ENCODE measurements at places on chromosomes 1 and 21. TPM values are rescaled to one million over a fixed set of nuclear protein-coding genes. Genes with fewer than 3 reads are reported as not detected.

DNA sequence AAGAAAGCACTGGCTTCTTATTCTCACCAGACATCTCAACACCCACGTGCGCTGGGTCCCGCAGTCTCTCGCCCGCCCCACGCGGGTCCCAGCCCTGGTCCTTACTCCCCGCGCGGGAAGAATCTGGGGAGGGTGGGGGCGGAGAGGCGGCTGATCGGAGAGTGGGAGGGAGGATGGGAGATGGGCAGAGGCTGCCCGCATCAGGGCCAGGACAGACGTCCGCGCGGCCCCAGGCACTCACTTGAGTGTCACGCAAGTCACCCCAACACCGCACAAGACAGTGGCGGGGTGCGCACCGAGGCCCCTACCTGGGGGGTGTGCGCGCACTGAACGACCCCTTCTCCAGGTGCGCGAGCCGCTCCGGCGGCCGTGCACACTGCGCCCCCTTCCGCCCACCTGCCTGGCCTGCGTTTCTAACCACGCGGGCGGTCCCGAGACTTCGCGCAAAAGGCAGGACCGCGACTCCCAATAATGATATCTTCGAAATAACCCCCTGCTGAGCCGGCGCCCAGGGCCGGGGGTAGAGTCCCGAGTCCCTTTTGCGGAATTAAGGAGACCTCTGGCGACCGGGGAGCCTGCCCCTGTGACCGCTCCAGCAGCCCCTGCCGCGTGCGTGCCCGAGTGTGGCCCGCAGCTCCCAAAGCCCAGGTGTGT is 6.0 kb upstream of the SIM2 start:
- DNase-seq: no peak

DNA sequence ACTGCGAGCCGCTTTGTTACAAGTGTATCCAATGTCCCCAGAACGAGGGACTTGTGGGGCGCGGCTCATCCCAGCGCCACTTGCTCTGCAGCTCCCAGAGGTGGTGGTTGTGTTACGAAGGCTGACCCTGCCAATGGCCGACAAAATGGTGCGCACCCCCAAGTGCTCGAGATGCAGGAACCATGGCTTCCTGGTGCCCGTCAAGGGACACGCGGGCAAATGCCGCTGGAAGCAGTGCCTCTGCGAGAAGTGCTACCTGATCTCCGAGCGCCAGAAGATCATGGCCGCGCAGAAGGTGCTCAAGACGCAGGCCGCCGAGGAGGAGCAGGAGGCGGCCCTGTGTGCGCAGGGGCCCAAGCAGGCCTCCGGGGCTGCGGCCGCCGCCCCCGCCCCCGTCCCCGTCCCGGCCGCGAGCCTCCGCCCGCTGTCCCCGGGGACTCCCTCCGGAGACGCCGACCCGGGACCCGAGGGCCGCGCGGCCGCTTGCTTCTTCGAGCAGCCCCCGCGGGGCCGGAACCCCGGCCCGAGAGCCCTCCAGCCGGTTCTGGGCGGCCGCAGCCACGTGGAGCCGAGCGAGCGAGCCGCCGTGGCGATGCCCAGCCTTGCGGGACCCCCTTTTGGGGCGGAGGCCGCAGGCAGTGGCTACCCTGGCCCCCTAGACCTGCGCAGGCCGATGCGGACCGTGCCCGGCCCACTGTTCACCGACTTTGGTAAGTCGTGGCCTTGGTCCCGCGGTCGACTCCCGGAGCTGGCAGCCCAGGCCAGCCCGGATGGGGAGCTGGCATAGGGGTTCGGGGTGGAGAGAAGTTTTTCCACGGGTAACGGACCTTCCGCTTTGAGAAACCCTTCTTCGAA is at the start of gene DMRTB1:
Gene DMRTB1 (plus strand): TSS at position 79 of the 855 bp plus-strand sequence. CDS start 55 bp downstream, at position 134.
- no peak for DNase-seq

The AADACL3 gene
- total RNA-seq: not detected

The L1TD1 gene
- not detected for total RNA-seq

The ETV3 gene
- 6.5 TPM for total RNA-seq

DNA sequence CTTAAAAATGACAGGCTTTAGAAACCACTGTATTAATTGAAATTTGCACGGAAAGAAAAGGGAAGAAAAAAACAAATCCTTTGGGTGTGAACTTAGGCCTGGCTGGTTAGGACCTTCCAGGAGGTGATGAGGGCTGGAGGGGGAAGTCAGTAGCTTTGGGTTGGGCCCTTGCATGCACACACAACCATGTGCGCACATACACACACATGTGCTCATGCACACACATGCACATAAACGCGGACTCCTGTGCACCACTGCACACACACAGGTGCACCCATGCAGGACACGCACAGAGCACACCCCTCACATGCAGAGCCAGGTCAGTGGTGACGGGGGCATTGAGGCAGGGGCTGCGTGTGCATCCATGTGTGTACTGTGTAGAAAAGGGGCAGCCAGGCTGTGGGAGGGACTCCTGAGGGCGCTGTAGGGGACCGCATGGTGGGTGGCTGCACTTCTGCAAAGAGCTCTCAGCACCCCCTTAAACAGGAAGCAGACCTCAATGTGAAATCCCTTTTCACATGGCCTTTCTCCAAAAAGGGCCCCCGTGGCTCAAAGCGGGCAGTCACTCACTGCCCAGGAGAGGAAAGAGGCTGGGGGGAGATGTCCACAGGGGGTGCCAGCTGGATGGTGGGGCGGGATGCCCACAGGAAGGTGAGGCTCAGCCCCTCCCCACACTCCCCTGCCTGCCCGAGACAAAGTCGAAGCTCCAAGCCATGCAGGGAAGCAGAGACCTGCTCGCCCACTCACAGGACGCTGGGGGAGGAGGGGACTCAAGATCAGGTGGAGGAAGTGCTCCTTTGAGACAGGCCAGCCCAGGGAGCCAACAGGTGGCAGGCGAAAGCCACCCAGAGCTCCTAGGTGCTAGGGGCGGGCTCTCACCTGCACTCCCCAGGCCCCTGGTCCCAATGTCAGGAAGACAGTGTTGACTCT is 95.2 kb downstream of the ITPKB start:
- DNase-seq: no peak

- no peak for DNase-seq
Observed at GRCh38 chr1:182713939-182714338, 29.6 kb upstream of the RGS8 start.

The CELA3A gene
- total RNA-seq: not detected

- DNase-seq: no peak
Observed at GRCh38 chr1:157403608-157404007, 148.7 kb downstream of the FCRL5 start.

DNA sequence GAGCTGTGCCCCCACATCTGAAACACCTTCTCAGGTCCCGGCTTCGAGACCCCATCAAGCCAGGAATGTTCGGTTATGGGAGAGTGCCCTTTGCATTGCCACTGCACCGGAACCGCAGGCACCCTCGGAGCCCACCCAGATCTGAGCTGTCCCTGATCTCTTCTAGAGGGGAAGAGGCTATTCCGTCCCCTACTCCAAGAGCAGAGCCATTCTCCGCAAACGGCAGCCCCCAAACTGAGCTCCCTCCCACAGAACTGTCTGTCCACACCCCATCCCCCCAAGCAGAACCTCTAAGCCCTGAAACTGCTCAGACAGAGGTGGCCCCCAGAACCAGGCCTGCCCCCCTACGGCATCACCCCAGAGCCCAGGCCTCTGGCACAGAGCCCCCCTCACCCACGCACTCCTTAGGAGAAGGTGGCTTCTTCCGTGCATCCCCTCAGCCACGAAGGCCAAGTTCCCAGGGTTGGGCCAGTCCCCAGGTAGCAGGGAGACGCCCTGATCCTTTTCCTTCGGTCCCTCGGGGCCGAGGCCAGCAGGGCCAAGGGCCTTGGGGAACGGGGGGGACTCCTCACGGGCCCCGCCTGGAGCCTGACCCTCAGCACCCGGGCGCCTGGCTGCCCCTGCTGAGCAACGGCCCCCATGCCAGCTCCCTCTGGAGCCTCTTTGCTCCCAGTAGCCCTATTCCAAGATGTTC is 4.3 kb downstream of the ADAMTSL4 start:
- DNase-seq: no peak

The PLA2G2A gene
- total RNA-seq: not detected

The C8B gene
- total RNA-seq: not detected

GRCh38 chr1:170886460-170886859 is 48.9 kb upstream of the MROH9 start:
- DNase-seq: no peak

- DNase-seq: no peak
Observed at GRCh38 chr1:24003331-24003972, 23.3 kb upstream of the SRSF10 start.

DNA sequence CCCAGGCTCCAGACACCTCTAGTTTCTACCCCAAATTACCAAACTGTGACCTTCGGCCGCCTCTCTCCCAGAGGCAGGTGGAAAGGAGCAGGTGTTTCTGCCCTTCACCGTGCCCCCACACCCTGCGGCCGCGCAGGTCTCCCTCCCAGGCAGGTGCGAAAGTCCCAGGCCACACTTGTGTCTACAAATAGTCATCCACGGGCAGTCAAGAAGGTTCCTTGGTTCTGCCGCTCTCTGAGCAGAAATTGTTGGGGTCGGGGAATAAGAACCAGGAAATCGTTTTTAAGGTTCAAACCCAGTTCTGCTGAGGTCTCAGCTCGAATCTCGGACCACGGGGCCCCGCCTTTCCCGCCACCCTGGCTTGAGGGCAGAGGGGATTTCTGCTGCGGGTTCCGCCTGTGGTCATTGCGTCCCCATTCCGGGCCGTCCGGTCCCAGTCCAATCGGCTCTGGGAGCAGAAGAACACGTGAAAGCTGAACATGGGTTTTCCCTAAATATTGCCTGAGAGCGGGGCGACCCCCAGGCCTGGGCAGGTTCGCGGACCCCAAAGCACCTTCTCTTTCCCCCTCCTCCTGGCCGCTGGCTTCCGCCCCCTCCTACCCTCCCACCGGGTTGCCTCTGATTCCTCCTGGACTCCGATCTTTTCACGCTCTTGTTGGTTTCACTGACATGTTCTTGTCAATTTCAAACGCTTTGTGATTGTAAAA is 1.2 kb upstream of the ATF3 start:
- DNase-seq: no peak

The TMPRSS15 gene
- total RNA-seq: 5.7 TPM

The OR10Z1 gene
- not detected for total RNA-seq

GRCh38 chr1:178500091-178500770 is 3.5 kb upstream of the CLEC20A start:
- no peak for DNase-seq

DNA sequence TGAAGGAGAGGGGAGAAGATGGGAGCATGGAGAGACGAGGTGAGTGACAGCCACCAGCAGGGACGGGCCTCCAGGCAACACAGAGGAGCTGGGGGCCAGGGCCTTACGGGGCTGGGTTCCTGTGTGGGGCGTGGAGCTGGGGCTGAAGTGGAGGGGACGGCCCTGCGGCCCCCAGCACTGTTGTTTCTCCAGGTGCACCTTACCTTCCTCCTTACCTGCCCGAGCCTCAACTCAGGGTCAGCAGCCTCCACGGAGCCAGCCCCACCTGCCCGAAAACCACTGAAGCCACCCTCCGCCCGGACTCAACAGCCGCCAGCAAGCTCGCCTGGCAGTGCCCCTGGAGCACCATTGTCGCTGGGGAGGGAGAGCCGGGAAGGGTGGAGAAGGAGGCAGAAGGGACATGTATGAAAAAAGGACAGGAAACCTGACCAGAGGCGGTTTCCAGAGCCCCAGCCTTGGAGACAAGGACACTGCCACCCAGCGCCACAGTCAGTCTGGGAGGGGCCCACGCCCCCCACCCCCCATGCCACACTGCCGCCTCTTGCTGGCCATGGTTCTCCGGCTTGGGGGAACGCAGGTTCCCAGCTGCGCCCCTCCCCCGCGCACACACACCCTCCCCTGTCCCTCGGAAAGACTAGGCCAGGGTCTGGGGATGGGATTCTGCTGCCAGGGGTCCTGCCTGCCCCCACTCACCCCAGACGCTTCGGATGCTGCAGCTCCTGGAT is 10.6 kb downstream of the PLA2G2F start:
- DNase-seq: no peak

GRCh38 chr1:247681288-247681897 is 1.9 kb upstream of the OR13G1 start:
- peak; percentile 4 for DNase-seq

DNA sequence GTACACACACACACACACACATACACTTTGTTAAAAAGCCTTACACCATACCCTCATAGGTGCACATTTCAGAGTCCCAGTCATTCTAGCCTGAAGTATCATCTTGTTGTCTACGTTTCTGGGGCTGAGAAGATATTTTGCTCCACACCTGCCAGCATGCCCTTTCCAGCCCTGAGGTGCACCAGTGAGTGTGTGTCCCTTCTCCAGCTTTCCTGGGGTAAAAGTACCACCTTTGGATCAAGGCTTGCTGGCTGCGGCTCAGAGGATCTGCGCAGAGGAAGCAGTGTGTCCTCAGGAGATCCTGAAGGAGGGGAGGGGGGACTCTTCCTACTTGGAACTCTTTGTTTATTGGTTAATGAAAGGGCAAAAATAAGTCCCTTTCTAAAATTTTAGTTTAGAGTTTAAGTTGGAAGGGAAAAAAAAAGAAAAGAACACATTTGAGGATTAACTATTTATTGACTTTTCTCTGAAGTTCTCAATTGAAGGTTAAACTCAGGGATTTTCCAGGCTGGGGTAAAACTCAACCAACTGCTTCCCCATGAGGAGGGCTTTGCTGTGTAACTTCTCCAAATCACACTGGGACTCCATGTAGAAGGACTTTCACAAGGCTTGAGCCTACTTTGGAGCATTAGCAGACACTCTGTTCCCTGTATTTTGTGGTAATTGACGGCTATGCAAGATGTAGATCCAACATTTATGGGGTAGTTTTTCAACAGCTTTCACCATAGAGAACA is 200.3 kb upstream of the SGIP1 start:
- DNase-seq: no peak

- DNase-seq: no peak
Observed at GRCh38 chr1:152167835-152168534, 9.0 kb upstream of the RPTN start.

DNA sequence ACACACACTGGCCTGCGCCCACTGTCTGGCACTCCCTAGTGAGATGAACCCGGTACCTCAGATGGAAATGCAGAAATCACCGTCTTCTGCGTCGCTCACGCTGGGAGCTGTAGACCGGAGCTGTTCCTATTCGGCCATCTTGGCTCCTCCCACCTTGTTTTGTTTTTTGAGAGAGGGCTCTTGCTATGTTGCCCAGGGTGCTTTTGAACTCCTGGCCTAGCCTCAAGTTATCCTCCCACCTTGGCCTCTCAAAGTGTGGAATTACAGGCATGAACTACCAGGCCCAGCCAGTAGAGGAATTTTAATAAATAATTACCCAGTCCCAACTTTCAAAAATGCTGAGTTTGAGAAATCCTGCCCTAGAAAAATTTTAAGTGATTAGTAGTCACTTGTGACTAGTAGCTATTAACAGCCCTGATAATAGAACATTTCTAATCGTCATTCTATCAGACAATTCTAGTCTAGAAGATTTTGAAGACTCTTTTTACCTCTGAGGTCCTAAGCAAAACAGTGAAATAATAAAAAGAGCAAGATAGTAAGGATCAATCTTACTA is 30.9 kb upstream of the SLC35D1 start:
- DNase-seq: no peak

DNA sequence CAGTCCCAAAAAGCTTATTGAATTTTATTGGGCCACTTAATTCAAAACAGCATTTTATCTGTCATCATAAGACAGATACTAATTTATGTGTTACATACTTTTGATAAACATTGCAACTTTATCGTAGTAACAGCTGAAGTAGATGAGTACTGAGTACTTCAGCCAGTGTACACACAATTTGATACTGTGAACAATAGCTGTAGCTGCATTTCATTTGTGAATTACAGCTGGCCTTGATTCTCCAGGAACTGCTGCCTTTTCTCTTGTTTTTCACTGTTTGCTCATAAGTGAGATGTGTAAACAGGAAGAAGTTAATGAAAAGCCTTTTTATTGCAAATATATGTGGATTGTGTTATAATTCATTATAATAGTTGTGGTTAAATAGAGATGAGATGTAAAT is 10.2 kb downstream of the UAP1 start:
- DNase-seq: no peak

- DNase-seq: no peak
Observed at GRCh38 chr1:200891774-200892157, 2.9 kb upstream of the INAVA start.
